ENCODE measurements at places on chromosomes 4 and X.

GRCh38 chrX:115560978-115561604, at the start of gene PLS3:
Gene PLS3, plus strand, starts transcription at chrX:115561174. Its CDS starts 49,077 bp downstream, at chrX:115610251.
- peak; percentile 90 for DNase-seq

- DNase-seq = no peak
Observed at GRCh38 chr4:86975927-86976326, 41.1 kb downstream of the AFF1 start.

- DNase-seq = no peak
Observed at GRCh38 chr4:123166023-123166422, 230.6 kb upstream of the SPRY1 start.

DNA sequence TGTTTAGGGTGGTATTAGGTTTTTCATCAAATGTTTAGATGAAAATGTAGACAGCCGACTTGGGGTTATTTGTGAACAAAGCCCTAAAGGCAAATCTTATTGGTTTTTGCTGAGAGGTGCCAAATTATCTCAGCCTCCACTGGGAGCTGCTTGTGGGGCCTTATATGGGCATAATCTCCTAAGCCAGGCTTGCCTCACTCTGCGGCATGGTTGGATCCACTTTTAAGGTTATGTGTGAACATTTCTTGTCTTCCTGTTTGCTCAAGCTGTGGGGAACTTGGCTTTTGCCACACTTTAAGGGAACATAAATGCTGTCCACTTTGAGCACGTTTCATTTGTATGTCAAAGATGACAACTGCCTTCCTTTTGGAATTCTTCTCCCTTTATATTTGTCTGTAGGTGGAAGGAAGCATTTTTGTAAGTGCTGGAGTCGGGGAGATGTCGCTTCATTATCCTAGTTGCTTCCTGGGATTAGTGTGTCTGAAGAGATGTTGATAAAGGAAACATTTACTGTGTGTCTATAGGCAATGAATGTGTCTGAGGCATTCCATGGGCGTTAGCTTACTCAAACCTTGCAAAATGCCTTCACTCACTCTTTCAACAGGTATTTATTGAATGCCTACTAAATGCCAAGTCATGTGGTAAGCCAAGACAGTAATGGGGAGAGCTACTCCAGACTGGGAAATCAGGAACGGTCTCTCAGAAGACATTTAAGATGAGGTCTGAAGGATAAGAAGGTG, 78.3 kb downstream of the SLC9A6 start:
- DNase-seq = peak; percentile 52

- DNase-seq = no peak
Observed at GRCh38 chrX:48694776-48695533, 1.6 kb upstream of the SUV39H1 start.

- DNase-seq = no peak
Observed at GRCh38 chr4:4591071-4591470, 49.2 kb upstream of the STX18 start.

DNA sequence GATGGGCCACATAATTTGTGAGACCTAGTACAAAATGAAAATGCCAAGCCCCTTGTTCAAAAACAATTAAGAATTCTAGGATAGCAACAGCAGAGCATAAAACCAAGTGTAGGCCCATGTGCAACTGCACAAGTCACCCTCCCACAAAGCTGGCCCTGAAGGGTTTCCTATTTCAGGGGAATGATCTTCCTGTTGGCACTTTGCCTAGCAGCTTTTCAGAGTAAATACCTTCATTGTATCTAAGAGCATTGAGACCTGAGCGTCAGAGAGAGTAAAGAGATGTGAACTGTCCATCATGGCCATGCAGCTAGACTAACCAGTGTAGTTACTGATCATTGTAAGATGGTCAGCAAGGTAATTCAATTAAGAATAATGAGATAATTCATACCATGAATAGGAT, 113.6 kb downstream of the CNKSR2 start:
- DNase-seq = peak; percentile 23

- peak; percentile 48 for DNase-seq
Observed at GRCh38 chr4:83022724-83023450, 12.1 kb upstream of the COPS4 start.

DNA sequence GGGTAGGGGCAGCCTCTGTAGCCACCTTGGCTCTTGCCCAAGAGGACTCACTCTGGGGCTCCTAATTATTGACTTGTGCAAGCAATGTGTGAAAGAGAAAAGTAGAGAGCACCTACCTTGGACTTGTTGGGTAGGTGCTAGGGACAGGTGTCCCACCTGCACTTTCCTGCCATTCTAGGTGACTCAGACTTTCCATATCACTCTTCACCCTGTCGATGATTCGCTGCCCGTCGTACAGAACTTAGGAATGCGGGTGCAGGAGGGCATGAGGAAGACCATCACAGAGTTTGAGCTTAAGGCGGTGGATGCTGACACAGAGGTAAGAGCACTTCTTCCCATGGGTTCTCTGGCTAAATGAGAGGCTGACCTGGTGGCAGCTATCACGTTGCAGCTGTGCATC, 87.3 kb upstream of the ANXA3 start:
- no peak for DNase-seq

GRCh38 chrX:133638285-133638684, 223.0 kb upstream of the GPC4 start:
- DNase-seq = peak; percentile 60
